HEK293T (cell line): ENCODE measurements at places on chromosomes 3 and 15.

- DNase-seq = no peak
These were observed 25.2 kb upstream of the TFDP2 start for GRCh38 chr3:142174559-142174958.

GRCh38 chr3:160001148-160001760 lies 12.6 kb downstream of the IL12A start:
- no peak for DNase-seq

DNA sequence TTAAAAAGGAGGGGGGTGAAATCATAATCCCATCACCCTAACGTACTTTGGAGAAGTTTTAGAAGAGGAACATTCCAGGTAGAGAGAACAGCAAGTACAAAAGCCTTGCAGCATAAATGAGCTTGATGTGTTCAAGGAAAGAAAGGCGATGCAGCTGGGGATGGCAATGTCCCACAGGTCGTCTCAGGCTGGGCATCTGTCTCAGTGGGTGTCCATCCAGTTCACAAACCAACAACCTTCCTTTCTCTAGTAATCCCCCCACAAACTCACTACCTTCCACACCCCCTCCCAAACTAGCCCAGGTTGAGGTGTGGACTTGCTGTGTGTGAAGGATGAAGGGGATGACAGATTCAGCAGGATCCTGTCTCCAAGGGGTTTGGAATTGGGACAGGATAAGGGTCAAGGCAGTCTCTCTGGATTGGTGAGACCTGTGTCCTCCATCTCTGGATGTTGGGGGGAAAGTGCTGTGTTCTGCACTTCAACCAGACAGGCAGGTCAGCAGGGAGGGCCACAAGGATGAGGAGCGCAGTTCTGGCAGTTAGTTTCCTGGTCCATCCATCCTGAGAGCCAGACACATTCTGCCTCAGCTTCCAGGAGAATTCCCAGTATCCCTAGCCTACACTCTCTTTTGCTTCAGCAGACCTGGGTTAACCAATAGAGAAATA lies 1.7 kb upstream of the ESYT3 start:
- no peak for DNase-seq

GRCh38 chr3:116141724-116142123 lies 303.6 kb downstream of the LSAMP start:
- no peak for DNase-seq

- DNase-seq = no peak
These were observed 135.0 kb downstream of the TFG start for GRCh38 chr3:100844063-100844936.

DNA sequence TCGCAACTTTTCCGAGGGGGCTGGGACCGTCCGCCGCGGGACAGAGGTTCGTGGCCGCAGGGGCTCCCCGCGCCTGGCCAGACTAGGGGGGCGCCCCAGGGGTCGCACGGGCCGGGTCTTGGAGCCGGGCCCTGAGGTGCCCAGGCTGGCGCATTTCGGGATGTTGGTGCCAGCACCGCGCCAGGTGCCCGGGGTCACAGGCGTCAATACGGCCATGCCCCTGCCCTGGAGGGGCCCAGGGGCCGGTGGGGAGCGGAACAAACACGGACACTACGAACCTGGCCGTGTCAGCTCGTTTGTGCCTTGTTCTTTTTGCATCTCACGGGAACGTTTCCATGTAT lies 366 bp downstream of the TM6SF1 start:
- DNase-seq = no peak

- DNase-seq = no peak
These were observed 110.6 kb upstream of the MEF2A start for GRCh38 chr15:99454941-99455788.

DNA sequence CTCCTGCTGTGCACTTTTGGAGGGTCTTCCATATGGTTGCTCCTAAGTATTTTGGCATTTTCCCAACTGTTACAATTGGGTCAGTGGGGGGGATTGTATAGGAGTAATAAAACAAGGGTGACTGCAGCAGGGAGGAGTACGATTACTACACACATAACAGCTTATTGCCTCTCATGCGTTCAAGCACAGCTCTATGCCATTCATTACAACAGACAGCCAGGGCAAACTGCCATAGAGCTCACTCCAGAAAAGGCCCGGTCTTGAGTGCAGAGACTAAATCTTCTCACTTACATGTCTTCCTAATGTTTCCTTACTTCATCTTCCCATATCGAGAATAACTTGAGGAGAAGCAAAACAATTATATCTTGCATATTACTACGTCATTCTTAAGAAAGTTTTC lies 1.4 kb upstream of the CHMP2B start:
- DNase-seq = peak; percentile 14

DNA sequence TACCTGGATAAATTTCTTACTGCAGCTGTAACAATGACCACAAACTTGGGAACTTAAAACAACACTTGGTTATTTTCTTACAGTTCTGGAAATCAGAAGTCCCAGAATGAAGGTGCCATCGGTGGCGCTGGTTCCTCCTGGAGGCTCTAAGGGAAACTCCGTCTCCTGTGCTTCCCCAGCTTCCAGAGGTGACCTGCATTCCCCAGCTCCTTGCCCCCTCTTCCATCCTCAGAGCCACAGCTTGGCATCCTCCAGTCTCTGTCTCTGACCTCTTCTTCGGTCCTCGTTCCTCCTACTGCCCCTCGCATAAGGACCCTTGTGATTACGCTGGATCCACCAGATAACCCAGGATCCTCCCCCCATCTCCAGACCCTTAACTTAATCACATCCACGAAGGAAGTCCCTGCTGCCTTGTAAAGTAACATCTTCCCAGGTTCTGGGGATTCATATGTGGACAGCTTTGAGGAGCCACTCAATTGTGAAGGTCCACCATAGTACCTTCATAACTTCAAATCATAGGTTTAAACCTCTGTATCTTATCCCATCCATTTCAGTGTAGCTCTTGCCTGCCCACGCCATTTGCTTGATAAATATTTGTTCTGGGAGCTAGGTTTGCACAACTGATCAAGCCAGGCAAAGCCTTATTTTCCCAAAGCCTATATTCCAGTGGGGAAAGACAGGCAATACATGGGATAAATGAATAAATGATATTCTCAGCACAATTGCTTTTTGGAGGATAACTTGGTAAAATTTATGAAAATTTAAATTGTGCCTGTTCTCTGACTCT lies 34.8 kb downstream of the KLF15 start:
- no peak for DNase-seq

DNA sequence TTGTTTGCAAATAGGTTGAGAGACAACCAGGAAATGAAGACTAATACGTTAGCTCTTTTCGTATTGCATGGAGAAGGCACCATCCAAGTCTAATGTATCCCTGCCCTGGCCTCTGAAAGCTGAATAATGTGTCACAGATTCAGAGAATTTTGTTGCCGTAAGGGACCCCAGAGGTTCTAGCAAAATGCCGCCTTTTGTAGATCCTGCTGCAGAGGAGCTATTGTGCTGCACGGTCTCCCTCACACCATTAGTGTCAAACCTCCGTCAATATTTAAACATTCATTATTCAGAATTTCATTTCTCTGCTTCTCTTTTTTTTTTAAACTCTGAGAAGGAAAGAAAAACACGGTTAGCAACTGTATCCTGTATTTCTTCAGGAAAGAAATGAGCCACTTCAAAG lies 238.7 kb downstream of the EPHB1 start:
- no peak for DNase-seq

GRCh38 chr15:96585484-96586386 lies 255.2 kb downstream of the NR2F2 start:
- no peak for DNase-seq

DNA sequence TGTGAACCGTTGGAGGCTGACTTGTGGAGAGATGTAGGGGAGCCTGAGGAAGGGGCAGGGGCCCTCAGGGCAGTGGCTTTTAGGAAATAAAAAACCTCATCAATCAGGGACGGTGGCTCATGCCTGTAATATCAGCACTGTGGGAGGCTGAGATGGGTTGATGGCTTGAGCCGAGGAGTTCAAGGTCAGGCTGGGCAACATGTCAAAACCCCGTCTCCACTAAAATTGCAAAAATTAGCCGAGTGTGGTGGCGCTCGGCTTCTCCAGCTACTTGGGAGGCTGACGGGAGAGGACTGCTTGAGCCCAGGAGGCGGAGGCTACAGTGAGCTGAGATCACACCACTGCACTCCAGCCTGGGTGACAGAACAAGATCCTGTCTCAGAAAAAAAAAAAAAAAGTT lies 7.6 kb downstream of the TTC23 start:
- no peak for DNase-seq

GRCh38 chr15:89364341-89364740 lies 29.7 kb upstream of the POLG start:
- DNase-seq = no peak

DNA sequence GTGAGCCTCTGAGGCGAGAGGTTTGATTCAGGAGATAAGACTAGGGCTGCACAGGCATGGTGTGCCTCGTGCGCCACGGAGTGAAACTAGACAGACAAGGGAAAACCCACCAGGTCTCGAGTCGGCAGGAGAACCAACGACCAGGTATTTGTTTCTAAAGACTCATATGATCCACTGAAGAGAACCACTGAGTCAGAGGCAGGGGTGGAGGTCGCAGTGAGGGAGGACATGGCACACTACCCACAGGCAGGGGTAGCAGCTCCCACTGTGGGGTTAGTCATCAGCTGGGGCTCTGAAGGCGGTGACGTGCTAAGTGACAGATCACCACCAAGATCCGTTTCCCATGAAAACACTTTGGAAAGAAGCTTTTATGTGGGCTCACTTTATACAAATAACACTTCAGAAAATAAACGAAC lies 45.7 kb downstream of the CHSY1 start:
- no peak for DNase-seq

DNA sequence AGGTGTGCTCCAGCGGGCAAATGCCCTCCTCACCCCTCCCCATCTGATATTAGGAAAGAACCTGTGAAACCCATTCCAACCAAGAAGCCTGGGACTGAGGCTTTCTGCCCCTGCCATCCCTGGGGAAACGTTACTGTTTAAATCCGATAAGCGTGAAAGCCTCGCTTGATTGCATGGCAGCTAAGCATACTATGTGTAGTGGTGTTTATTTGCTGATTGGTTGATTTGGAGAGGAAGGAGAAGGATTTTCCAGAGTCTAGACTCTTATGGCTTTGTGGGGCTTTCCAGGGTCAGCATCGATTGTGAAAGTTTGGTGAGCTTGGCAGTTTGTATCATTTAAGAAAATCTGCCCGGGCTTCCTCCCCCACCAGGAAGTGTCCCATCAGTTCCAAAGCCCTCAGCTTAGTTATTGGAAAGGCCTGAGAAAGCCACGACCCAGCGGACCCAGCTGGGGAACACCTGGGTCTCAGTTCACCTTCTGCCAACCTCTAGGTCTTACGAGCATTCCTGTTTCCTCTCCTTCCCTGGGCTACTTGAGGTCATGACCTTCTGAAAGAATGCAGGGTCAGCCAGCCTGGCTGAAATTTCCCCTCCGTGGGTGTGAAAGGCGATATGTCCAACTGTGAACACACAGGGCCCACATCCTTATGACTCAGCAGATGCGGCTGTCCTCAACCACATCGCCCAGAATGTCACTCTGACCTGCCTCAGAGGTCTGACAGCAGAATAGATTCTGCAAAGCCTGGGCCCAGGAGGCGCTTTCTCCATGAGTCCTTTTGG lies 62.8 kb upstream of the HERC1 start:
- no peak for DNase-seq

DNA sequence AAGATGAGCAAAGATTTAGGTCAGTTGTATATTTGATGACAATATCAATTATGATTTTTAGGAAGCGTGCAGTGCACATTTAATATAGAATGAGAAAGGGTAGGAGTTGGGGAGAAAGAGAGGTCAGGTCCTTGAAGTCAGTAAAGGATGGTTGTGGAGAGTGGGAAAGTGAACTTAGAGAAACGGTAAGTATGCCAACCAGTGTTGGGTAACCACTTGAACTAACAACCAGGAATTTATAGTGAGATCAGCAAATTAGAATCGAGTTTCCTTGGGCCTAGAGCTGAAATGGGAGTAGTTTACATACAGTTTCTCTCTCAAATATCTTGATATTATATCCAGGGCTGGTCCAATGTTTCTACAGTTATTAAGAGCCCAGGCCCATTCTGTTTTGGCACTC lies 188.5 kb upstream of the RBMS3 start:
- no peak for DNase-seq

- no peak for DNase-seq
These were observed 38.4 kb upstream of the TERB2 start for GRCh38 chr15:44918136-44918535.

- DNase-seq = peak; percentile 61
These were observed 30.5 kb downstream of the RFTN1 start for GRCh38 chr3:16482770-16483531.

- no peak for DNase-seq
These were observed 65.1 kb upstream of the FAM3D start for GRCh38 chr3:58731673-58732072.
